ENCODE measurements at places on chromosomes 1 and 21.

- DNase-seq: no peak
Measured at GRCh38 chr1:159922511-159923202, 2.6 kb downstream of the TAGLN2 start.

DNA sequence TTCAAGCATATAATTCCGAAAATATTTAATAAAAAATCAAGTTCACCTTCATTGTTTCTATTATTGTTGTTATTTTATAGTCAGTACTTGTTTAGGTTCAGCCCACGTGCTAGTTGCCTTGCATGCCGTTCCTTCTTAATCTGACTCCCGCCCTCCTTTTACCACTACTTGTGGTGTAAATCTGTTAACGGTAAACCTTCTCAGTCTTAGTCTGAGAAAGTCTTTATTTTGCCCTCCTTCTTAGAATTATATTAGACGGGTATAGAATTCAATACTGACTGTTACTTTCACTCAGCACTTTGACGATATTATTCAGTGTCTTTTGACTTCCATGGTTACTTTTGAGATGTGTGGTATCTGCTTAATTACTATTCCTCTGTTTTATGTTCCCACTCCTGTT lies 104.8 kb downstream of the RGL1 start:
- no peak for DNase-seq

DNA sequence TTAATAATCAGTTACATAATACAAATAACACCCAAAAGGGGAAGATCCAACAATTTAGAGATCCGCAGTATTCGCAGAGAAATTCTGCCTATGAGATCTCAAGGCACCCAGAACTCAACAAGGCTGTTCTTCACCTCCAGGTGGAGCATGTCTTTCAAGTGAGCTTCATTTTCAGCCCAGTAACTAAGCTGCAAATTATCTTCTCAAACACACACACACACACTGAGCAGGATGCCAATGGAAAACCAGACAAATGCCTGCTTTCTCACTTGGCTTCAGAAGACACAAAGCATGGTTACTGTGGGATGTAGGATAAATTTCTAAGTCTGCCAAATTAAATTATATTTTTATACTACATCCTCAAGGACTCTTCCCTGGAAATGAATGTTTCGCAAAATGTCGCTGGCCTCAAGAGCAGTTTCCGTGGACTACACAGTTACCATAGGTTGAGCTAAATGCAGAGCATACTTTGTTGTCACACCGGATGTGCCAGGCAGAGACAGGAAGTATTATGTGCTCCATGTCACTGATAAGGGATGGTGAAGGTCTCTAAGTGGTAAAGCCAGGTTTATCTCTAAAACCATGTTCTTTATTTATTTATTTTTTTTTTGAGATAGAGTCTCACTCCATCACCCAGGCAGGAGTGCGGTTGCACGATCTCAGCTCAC lies 30.3 kb downstream of the UBR4 start:
- no peak for DNase-seq

- no peak for DNase-seq
Measured at GRCh38 chr1:12165342-12165741, 1.4 kb upstream of the TNFRSF1B start.

GRCh38 chr1:204613636-204614035 lies 71.9 kb downstream of the LRRN2 start:
- DNase-seq: no peak

GRCh38 chr1:31954607-31955283 lies 16.6 kb upstream of the PTP4A2 start:
- no peak for DNase-seq

- no peak for DNase-seq
Measured at GRCh38 chr1:26177182-26177684, at the start of gene CNKSR1. TSS of gene CNKSR1 (plus strand) at chr1:26177491. CDS start at chr1:26177548, 57 bp downstream.

- DNase-seq: no peak
Measured at GRCh38 chr1:213782941-213783672, 204.7 kb upstream of the PROX1 start.

GRCh38 chr1:201153474-201154388 lies 543 bp downstream of the TMEM9 start:
- no peak for DNase-seq

DNA sequence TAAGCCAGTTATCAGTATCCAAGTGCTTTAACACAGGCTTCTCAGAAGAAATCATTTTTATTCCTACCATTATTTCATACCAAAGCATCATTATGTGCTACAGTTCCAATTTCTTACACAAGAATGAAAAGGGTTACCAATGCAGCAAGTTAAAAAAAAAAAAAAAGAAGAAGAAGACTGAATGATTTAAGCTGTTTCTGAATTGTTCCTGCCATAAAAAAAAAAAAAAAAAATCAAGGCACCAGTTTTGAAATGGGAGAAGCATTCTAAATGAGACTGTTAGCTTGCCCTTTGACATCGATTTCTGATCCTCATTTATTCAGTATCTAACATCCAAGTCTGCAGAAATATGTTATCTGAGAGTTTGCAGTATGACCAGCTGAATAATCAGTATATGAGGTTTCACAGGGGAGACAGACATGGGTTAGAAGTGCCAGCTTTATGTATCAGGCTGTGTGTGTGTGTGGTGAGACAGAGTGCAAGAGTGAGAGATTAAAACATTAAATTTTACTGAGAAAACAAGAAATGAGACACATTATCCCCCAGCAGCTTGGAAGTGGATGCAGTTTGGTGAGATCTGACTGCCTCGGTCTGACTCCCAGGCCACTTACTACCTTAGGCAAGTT lies 105.8 kb downstream of the COLGALT2 start:
- DNase-seq: no peak

GRCh38 chr1:227257964-227258363 lies 60.3 kb downstream of the CDC42BPA start:
- no peak for DNase-seq

DNA sequence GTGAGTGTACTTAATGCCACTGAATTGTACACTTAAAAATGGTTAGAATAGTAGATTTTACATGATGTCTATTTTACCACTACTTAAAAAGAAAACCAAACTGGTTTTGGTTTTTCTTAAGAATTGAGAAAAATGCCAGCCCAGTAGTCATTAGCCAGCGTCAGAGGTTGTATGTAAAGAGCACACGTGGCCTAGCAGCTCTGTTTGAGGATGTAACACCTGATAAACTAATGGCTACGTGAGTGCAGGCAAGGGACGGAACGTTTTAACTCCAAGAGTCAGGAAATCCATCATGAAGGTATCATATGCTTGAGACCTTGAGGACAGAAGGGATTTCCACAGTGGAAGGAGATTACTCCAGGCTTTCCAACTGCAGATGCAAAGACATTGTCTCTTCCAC lies 223.7 kb downstream of the MRPL39 start:
- DNase-seq: no peak

DNA sequence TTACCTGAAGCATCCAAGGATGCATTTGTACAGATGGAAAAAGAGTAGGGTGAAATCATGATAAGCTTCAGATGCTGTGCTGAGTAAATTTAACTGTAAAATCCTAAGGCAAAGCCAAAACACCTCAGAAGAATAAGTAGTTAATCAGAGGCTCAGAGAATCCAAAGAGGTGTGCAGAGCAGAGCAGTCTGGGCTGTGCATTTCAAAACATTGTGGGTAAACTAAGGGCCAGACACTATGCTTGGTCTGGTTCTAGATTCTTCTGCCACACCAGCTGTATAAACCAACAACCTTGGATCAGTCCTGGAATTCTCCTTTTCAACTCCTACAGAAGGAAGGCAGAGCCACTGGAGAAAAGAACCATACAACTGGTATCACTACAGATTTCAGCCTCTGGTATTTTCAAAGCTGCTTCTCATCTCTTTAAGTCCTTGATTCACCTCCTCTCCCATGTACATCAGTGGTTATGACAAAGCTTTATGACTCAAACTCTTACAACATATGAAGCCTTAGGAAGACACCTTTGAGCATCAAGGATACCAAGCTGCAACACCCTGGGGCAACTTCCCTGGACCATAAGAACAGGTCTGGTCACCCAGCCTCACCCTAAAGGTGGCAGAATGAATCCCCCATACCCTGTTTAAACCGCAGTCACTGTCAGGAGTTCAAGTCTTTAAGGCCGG lies 11.6 kb upstream of the HIPK1 start:
- no peak for DNase-seq

GRCh38 chr1:111596499-111596898 lies 23.1 kb upstream of the RAP1A start:
- DNase-seq: no peak

DNA sequence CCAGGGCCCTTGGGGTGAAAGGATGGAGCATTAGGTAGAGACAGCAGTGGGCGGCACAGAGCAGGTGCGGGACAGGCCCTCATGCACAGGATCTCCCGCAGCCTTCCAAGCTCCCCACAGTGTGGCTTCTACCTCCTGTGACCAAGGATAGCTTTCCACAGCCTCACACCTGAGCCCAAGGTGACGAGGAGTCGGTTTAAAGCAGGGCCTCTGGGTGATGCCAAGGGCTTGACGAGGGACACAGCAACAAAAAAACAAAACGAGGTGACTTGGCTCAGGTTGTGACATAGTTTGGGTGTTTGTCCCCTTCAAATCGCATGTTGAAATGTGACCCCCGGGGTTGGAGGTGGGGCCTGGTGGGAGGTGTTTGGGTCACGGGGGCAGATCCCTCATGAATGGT lies 15.3 kb downstream of the RSPH1 start:
- no peak for DNase-seq

DNA sequence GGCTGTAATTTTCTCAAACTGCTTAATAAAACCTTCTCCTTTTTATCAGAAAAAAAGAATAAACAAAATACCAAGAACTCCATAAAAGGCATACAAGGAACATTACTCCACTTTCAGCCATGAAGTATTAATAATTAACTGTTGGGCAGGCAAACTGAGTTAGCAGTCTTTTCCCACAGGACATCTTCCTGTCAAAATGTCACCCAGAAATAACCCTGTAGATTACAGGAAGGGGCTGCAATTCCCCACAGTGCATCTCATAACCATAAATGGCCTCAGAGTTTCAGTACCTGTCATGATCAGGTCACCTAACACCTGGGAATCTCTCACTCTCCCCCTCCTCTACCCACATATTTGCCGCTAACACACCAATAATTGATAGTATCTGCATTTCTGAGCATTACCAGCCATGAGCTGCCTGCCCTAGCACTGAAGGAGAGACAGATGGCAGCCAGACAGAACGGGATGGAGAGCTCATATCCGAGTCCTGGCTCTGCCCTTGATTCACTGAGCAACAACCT lies 475.0 kb downstream of the SMYD3 start:
- DNase-seq: no peak

DNA sequence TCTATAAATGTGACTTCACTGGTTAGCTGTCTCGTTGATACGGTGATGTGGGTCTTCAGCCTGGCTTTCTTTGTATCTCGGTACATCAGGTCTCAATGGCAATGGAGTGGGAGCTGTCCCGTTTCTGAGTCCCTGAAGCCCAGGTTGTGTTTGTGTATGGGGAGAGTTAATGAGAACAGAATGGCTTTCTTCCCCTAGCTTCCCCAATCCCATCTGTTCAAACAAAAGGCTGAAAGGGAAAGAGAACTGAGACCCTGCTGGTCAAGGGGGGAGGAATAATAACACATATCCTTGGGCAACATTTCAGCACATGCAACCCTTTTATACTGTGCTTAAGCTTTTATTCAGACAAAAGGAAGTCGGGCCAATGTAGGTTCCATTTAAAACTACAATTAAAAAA lies 28.4 kb upstream of the CASQ2 start:
- no peak for DNase-seq

- no peak for DNase-seq
Measured at GRCh38 chr1:89407360-89407759, 43.5 kb downstream of the GBP6 start.

GRCh38 chr1:165697491-165697880 lies 876 bp downstream of the ALDH9A1 start:
- no peak for DNase-seq

DNA sequence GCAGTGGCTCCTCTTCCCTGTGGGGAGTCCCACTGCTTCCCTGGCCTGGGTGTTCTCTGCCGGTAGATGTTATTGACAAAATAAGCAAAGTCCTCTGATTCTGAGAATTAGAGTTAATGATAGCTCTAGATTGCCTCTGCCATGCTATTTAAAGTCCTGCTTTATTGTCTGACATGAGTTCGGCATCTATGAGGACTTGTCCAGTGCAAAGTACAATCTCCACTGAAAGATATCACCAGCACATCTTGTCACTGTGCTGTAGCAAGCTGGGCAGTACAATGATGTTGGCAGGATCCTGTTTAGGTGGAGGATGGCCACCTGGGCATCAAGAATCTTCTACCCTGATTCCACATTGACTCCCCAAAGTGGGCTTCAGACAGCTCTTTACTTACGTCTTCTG lies 54.0 kb upstream of the ATP5PO start:
- no peak for DNase-seq

GRCh38 chr1:44807364-44808062 lies 362 bp upstream of the DYNLT4 start:
- no peak for DNase-seq

DNA sequence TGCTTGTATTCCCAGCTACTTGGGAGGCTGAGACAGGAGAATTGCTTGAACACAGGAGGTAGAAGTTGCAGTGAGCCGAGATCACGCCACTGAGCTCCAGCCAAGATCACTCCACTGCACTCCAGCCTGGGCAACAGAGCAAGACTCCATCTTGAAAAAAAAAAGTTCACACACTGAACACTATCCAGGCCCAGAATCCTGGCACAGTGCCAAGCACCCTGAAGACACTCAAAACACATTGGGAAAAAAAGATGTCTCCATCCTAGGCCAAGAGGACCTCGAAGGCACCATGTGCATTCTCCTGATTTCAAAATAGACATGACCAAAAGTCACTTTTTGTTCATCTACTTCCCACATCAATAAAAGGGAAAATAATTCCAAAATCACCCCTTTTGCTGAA lies 38.7 kb downstream of the SLC9A1 start:
- DNase-seq: no peak

- DNase-seq: no peak
Measured at GRCh38 chr1:100362821-100363466, 10.6 kb downstream of the CDC14A start.

GRCh38 chr1:200837931-200838571 lies 34.7 kb upstream of the GPR25 start:
- DNase-seq: no peak

GRCh38 chr1:215661033-215661432 lies 93.9 kb downstream of the KCTD3 start:
- no peak for DNase-seq

DNA sequence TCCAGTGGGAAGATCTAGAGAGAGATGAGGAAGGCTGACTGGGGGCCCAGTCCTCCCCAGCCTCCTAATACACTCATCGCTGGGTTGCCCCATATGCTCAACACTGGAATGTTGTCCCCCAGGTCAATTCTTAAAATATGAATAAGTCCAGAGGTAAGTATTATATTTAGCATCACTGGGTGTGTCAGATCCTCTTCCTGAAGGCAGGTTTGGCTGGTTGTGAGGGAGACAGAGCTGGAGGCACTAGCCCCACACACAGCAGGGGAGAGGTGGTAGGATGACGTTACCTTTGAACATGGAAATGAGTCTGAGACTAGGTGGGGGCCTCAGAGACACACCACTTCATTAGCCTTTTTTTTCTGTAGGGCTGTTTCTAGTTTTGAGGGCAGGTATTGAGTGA lies 42.6 kb downstream of the SLC44A3 start:
- no peak for DNase-seq

GRCh38 chr1:67582625-67583461 lies 102.2 kb upstream of the GADD45A start:
- DNase-seq: no peak

- DNase-seq: no peak
Measured at GRCh38 chr1:227730630-227731151, 4.4 kb downstream of the JMJD4 start.

- no peak for DNase-seq
Measured at GRCh38 chr1:151165281-151165737, 393 bp downstream of the LYSMD1 start.

GRCh38 chr1:36807262-36807661 lies 227.1 kb downstream of the GRIK3 start:
- no peak for DNase-seq
